ENCODE measurements at places on chromosomes 13 and 19. TPM values are rescaled to one million over a fixed set of nuclear protein-coding genes. Genes with fewer than 3 reads are reported as not detected.

DNA sequence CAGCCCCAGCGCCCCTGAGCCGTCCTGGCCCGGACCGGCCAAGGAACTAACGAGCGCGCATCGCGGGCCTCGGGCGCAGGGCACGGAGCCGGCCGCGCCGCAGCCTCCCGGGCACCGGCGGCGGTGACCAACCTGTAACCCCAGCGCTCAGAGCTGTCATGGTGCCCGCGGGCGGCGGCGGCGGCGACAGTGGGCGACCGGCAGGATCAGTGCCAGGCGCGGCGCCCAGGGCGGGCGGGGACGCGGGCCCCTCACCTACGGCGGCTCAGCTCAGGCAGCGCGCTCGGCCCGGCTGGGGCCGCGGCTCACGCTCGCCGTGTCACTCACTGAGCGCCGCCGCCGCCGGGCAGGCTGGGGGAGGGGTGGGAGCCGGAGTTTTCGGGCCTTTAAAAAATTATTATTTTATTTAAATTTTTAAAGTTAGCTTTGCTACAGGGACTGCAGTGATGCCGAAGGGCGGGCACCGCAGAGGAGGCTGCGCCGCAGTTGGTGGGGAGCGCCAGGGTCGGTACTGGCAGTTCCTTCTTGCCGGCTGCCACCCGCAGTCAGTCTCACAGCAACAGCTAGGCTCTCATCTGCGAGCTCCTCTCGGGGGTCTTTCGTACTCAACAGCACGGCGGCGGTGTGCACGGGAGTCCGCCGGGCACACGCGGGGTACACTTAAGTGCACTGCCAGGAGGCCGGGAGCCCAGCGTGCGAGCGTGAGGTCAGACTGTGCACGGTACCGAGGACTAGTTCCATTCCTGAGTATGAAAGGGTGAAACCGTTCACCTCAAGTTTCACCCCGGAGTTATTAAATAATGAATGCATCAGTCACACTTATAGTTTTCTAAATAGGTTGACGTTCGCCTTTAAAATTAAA, at the start of gene NALCN:
Gene NALCN (minus strand): TSS at position 328 of the 862 bp plus-strand sequence. CDS start 17,382 bp downstream, outside the sequence.
- DNase-seq = no peak

DNA sequence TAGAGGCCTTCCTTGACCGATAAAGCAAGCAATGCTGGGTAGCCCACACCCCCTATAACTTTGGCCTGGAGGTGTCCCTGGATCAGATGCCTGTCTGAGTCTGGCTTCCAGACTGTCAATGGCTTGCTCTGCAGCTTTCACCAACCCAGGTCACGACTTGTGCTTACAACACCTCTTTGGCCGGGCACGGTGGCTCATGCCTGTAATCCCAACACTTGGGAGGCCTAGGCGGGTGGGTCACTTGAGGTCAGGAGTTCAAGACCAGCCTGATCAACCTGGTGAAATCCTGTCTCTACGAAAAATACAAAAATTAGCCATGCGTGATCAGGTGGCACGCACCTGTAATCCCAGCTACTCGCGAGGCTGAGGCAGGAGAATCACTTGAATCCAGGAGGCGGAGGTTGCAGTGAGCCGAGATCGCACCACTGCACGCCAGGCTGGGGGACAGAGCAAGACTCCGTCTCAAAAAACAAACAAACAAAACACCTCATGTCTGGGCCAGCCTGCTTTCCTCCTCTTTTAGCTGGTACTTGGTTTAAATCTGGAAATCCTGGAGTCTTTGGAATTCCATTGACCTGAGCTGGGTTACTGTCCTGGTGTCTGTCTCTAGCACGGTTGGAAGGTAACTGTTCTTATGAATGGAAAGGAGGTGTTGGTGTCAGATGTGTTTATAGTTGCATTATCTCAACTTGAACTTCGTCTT, 10.3 kb upstream of the GARRE1 start:
- DNase-seq = no peak

- no peak for DNase-seq
Observed at GRCh38 chr13:29543230-29544215, 52.0 kb downstream of the SLC7A1 start.

DNA sequence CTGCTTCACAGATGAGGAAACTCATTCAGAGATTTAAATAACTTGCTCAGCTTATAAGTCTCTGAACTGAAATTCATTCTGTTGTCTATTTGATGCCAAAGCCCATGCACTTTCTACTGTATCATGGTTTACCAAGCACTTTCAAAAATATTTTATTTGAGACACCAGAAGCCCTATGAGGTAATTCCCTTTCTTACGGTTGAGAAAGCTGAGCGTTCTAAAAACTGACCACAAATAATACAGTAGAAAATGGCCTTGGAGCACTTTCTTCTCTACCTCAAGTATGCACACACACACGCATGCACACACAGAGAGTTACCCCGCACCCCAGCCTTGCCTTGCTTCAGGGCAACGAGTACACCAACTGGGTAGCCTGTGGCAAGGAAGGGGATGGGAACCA, 228.5 kb downstream of the RFC3 start:
- DNase-seq = no peak

GRCh38 chr13:21909331-21909730, 238.5 kb downstream of the FGF9 start:
- DNase-seq = no peak

- no peak for DNase-seq
Observed at GRCh38 chr13:71869274-71869673, 2.3 kb upstream of the DACH1 start.

DNA sequence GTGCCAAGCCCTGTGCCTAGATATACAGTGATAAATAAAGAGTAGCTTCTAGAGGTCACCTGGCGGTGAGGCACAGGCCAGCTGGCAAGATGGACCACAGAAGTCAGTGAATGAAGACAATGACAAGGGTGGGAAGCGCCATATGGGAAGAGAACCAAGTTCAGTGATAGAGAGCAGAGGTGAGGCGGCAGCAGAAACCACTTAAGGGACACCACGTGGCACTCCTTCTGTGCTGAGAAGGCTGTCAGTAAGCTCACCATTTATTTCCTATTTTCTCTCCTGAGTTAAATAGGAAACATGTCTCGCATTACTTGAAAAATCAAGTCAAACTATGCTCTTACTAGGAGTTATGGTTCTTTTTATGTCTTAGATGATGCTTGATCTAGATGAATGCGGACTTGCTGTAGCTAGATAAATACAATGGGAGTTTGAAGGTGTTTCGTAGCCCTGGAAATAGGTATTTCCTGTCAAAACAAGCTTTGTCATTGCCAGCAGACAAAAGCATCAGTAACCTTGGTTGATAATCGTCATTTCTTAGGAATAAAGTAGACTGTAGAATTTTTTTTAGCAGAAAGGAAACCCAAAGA, 17.8 kb downstream of the ALOX5AP start:
- DNase-seq = no peak

DNA sequence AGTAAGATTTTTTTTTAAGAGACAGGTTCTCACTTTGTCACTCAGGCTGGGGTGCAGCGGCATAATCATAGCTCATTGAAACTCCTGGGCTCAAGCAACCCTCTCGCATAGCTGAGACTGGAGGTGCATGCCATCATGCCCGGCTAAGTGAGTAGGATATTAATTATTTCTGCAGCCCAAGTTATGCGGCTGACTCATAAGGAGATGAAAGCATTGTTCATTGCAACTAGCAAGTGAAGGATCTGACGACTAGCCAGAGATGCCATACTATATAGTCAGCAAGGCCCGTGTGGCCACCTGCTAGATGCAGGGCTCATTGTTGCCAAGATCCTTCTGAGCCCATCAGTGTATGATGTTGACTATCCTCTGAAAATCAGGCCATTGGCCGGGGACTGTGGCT, 45.2 kb downstream of the ABCC4 start:
- DNase-seq = no peak

DNA sequence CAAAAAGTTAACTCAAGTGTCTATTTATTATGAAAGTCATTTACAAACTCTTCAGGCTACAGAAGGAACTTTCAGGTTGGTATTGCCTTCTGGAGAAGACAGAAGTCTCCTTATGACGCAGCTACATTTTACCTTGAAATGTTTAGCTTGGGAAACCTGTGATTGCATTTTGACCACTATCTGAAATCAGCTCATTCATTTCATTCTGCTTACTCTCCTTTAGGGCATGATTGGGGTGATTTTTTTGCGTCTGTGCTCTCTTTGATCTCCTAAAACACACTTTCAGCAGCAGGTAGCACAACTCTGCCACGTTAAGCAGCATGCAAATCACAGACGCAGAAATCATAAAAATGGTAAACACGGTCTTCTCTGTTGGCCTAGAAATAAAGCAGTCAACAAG, 9.6 kb downstream of the GJB6 start:
- no peak for DNase-seq

DNA sequence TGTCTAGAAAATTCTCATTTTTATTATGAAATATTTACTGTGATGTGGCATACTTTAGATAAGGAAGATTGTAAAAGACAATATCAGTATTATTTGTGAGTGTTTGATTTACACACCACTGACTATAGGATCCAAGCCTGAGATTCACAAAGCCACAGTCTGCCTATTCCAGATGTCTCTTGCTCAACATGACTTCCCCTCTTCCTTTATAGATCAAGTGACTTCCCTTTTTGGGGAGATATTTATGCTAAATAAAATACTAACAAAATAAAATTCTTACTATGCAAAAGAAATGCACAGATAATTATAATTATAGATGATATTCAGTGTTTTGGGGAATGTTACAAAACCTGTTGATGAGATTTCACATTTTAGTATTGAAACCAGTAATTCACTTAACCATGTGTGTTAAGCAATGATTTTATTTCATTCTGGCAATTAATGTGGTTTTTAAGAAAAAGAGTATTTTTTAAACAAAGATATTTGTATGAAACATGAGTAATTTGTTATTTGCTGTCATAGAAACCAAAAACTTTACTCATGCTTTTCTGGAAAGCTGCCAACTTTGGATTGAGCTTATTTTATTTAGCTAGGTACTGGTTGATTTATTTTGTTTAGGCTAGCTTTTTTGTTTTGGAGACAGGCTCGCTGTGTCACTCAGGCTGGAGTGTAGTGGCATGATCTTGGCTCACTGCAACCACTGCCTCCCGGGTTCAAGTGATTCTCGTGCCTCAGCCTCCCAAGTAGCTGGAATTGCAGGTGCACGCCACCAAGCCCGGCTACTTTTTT, 13.7 kb upstream of the GPR183 start:
- DNase-seq = no peak

DNA sequence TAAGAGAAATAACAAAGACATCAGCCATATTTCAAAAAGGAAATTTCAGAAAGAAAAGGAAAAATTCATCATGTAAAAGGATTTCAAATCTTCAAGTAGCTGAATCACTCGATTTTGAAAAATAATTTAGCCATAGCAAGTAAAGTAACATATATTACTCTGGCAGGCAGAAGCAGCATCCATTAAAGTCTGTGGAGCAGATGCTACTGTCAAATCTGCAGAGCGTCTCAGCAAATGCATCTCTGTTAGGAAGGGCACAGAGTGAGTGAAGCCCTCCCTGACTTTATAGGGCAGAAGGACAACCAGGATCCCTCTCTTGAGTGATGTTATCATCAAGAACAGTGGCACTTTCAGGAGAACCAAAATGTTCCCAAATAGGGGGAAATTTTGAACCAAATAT, 445.5 kb downstream of the EFNB2 start:
- no peak for DNase-seq

GRCh38 chr13:113650275-113650674, 7.7 kb downstream of the ATP4B start:
- DNase-seq = peak; percentile 36

DNA sequence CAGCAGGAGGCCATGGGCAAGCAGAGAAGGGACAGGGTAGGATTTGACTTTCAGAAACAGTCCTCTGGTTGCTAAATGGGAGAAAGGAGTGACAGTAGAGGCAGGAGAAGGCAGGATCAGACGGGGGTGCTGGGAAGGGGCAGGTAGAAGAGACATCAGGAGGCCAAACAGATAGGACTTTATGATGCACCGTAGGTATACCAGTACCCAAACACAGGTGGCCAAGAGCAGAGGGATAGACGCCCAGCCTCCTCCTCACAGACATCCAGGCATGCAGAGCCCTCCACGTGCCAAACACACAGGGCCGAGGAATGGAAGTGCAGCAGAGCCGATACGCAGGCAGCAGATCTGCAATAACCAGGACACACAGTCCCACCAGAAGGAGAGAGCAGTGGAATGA, 1.3 kb upstream of the AXL start:
- no peak for DNase-seq

DNA sequence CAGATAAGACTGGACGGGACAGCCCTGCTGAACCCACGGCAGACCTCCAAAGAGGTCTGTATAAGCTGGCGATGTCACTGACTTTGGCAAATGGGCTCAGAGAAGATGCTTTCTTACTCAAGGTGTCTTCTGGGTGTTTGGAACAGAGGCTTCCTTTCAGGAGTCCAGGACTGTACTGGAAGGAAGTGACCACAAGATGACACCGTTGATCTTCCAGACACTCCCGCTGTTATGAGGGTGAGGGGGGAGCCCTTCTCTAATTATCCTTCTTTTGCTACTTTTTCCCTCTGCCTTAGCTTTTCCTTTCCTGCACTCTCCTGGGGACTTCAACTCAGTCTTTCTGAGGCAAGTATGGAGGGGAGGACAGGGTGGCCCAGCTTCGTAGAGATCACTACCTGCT, 65.2 kb upstream of the ZNF599 start:
- DNase-seq = no peak

- no peak for DNase-seq
Observed at GRCh38 chr13:104281910-104282309, 1215.7 kb upstream of the SLC10A2 start.

- no peak for DNase-seq
Observed at GRCh38 chr19:15393963-15394362, 14.4 kb upstream of the AKAP8 start.

DNA sequence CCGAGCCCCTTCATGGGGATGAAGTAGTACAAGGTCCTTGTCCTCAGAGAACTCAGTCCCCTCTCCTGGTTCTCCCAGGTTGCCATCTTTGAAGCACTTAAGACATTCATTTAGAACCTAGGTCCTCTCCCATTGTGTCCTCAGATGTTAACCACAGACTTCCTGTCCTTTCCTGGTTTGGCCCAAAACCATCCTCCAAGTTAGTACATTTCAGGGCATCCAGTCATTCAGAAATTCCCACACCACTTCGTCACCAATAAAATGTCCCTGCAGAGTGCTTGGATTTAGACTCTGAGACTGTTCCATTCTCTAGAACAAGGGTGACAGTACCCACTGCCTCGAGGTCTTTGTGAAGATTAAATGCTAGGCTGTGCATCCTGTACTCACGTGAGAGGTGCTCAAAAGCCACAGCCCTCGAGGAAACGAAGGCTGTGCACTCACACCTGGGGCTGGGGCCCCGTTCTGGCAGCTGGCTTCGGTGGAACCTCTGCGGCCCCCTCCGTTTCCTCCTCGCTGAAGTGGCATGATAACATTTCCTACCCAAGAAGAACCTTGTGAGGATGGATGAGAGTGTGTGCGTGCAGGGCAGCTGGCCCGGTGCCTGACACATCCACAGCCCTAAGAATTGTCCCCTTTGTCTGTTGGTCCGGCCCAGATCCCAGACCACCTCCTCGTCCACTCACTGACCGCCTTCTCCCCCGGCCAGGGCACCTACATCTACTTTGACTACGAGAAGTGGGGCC, 4.7 kb downstream of the LENG1 start:
- DNase-seq = no peak

ZNF14 gene
- 4.6 TPM for total RNA-seq

PCSK4 gene
- 1.5 TPM for total RNA-seq

DAZAP1 gene
- total RNA-seq = 81.2 TPM

C1QTNF9B gene
- 0.48 TPM for total RNA-seq

PLIN5 gene
- 25.1 TPM for total RNA-seq

ZNF418 gene
- 16.5 TPM for total RNA-seq

Measured in cardiac septum (tissue), 1 donor.